ENCODE measurements at places on chromosomes 13 and 19. TPM values are rescaled to one million over a fixed set of nuclear protein-coding genes. Genes with fewer than 3 reads are reported as not detected.

DNA sequence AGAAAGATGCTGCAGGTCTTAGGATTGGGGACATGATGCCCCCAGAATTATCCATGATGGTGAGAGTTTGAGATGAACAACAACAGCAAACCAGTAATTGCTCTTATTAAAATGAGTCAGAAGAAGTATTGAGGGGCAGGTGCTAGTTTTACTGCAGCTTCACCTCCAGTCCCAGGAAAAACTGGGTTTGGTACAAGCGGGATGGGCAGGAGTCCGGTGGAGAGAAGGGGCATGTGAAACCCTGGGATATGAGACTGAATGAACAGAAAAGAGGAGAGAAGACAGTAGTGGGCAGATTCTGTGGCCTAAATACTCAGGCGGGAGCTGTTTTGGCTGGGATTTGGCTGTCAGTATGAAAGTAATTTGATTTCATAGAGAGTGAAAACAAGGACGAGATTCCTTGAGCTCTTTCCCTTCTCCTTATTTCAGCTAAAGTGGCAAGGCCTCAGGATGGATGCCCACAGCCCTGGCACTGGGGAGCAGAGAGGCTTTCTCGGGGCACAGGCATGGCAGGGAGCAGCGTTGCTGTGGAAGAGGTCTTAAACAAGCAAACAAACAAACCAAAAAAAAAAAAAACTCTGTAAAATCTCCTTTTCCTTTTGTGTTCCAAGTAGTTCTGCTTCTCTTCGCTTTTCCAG lies 30.7 kb downstream of the NFIX start:
- DNase-seq = no peak

CRTC1 gene
- total RNA-seq = 8.8 TPM

GRCh38 chr13:88717946-88718345 lies 1046.8 kb downstream of the SLITRK5 start:
- DNase-seq = no peak

- DNase-seq = no peak
Observed at GRCh38 chr13:109939180-109939579, 152.8 kb upstream of the IRS2 start.

REXO1 gene
- total RNA-seq = 16.7 TPM

DNA sequence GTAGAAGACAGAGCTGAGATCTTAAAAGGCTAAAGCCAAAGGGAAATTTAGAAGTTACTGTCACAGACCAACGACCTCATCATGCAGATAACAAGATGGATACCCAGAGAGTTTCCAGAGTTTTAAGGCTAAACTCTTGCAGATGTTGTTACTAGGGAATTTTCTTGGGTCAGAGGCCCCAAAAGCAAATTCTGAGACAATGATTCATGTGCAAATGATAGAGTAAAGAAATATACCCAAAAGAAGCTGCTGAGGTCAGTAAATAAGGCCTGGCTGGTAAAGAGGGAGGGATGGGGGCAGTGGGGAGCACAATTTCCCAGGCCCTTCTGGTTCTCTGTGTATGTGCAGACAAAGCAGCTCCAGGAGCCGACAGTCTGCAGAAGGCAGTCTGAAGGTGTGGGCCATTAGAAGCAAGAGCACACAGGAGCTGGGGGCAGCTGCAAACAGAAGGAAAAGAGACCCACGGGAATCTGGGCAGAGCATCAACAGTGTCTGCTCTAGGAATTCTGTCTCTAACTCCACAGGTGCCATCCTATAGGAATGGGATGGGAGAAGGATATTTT lies 330.8 kb downstream of the TBC1D4 start:
- DNase-seq = no peak

Measured in cardiac septum (tissue), 1 donor.